ENCODE measurements at places on chromosomes 7 and 10. TPM values are rescaled to one million over a fixed set of nuclear protein-coding genes. Genes with fewer than 3 reads are reported as not detected.

Gene KDM7A
- 1.5 TPM for polyA plus RNA-seq

Gene CRHR2
- not detected for polyA plus RNA-seq

Gene PRR15
- polyA plus RNA-seq, result not detected

DNA sequence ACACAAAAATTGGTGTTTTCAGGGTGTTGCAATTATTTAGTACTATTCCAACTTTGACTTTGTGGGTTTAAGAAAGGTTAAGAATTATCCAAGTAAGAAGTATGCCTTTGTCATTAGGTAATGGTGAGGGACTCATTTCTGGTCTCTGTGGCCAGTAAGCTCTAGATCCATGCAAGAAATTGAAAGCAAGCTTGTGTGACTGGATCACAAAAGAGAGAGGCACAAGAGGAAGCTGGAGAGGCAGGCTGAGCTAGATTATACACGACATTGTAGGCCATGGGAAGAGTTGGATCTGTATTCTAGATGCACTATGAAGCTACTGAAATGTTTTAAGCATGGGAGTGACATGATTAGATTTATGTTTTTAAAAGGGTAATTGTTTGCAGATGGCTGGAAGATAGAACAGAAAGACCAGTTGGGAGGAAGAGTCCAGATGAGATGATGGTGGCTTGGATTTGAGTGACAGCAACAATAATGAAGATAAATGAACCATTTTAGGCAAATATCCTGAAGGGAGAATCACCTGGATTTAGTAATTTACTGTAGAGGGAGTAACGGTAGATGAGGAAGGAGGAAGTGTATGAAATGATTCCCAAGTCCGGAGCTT lies 50.0 kb downstream of the CALD1 start:
- peaks cover 26% of the 10 kb centered on the region for H3K4me1 ChIP-seq
- DNase-seq, result no peak
- no peak overlapping the region for H3K4me3 ChIP-seq
- H3K36me3 ChIP-seq, result peaks cover 1% of the 10 kb centered on the region
- no peaks in the 10 kb centered on the region for H3K27me3 ChIP-seq

DNA sequence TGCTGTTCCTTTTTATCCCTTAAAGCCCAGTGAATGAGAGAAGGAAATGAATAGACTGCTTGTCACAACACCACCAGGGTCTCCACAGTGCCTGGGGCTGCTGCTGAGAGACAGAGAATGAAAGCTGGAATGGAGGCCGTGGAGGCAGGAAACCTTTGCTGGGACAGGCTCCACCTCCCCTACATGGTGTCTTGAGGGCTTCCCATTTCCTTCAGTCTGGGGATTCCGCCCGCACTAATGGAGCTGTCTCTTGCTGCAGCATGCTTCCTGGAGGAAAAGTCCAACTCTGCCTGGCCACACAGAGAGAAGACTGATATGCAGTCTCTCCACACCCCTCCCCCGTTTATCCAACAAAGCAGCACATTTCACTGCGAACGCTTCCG lies 54.5 kb downstream of the LRRC4 start:
- H3K4me3 ChIP-seq, result no peak overlapping the region
- H3K36me3 ChIP-seq, result peaks cover 8% of the 10 kb centered on the region
- no peaks in the 10 kb centered on the region for H3K4me1 ChIP-seq
- H3K27ac ChIP-seq, result no peak overlapping the region
- no peaks in the 10 kb centered on the region for H3K27me3 ChIP-seq

- no peaks in the 10 kb centered on the region for H3K36me3 ChIP-seq
- no peak overlapping the region for H3K4me3 ChIP-seq
- no peaks in the 10 kb centered on the region for H3K4me1 ChIP-seq
- no peak overlapping the region for H3K27ac ChIP-seq
- DNase-seq, result no peak
- H3K27me3 ChIP-seq, result no peaks in the 10 kb centered on the region
Measured at GRCh38 chr10:96267234-96267705, 4.1 kb downstream of the BLNK start.
